ENCODE measurements at places on chromosomes 12 and 14. TPM values are rescaled to one million over a fixed set of nuclear protein-coding genes. Genes with fewer than 3 reads are reported as not detected.

DNA sequence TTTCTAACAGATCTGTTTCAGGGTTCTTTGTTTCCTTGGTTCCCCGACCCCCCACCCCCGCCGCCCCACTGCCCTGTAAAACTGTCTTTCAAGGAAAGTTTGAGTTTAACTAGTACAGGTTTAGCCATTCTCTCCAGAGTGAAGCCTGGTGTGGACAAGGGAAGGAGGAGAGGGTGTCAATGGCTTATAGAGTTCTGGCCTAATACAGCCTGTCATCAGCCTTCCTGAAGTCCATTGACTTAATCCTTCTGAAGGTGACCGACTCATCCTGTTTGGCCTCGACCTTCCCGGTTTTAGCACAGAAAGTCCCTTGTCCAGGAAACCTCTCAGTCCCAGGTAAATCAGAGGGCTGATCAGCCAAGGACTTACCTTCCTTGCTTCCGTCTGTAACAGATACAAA is 11.0 kb upstream of the P2RX4 start:
- no peak for DNase-seq

GRCh38 chr12:113747017-113747416 is 219.1 kb downstream of the RBM19 start:
- DNase-seq, result no peak

DNA sequence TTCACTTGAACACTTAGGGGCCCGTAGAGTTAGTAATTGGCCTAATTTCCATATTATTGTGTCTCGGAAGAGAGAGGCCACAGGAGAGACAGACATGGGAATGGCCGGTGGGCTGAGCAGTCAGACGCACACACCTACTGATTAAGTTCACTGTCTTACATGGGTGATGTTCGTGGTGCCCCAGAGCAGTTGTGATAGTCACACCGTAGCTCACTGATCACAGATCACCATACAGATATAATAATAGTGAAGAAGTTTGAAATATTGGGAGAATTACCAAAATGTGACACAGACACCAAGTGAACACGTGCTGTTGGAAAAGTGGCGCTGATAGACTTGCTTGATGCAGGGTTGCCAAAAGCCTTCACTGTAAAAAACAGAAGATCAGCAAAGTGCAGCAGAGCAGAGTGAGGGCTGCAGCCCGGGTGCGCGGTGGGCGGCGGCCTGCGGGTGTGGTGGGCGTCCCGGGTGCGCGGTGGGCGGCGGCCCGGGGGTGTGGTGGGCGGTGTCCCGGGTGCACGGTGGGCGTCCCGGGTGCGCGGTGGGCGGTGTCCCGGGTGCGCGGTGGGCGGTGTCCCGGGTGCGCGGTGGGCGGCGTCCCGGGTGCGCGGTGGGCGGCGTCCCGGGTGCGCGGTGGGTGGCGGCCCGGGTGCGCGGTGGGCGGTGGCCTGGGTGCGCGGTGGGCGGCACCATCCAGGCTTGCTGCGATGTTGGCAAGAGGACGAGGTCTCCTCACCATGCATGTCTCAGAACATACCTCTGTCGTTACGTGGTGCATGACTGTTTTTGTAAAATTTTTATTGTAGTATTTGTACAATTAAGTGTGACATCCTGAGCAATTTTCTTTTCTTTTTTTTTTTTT is 34.3 kb upstream of the TEX22 start:
- DNase-seq, result no peak

Gene GPX2
- 0.63 TPM for total RNA-seq

DNA sequence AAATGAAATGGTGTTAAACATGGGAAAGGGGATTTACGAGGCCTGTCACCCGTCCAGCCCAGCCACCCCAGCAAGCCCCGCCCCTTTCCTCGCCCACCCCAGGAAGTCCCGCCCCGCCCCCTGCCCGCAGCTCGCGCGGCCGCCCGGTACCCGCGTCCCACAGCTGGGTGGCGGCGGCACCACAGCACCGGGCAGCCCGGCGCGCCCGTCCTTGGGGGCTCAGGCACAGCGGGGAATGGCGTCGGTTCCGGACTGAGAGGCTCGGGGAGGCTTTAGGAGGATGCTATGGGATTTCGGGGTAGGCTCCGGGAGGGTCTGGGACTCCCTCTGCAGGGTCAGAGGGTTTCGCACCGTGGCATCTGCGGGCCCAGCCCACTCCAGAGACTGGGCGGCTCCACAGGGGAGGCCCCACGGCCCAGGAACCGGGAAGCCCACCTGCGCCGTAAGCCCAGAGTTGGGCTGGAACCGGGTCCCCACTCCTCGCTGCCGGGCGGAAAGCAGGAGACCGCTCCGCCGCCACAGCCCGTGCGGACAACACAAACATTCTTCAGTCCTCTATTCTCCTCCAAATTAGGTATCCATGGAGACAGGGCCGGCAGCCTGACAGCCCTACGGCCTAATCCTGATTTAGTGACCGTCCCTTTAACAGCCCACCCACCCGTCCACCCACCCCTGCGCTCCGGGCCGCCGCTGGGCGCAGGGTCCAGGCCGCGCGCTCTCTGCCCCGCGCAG is 1.4 kb downstream of the FIGNL2 start:
- DNase-seq, result peak; percentile 95

Gene ZDHHC22
- 11.6 TPM for total RNA-seq

DNA sequence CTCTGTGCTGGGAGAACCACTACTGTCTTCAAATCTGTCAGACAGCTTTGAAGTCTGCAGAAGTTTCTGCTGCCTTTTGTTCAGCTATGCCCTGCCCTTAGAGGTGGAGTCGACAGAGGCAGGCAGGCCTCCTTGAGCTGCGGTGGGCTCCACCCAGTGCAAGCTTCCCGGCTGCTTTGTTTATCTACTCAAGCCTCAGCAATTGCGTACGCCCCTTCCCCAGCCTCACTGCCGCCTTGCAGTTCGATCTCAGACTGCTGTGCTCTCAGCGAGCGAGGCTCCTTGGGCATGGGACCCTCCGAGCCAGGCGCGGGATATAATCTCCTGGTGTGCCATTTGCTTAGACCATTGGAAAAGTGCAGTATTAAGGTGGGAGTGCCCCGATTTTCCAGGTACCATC is 25.1 kb upstream of the KLRB1 start:
- no peak for DNase-seq

Gene OVCH1
- not detected for total RNA-seq

DNA sequence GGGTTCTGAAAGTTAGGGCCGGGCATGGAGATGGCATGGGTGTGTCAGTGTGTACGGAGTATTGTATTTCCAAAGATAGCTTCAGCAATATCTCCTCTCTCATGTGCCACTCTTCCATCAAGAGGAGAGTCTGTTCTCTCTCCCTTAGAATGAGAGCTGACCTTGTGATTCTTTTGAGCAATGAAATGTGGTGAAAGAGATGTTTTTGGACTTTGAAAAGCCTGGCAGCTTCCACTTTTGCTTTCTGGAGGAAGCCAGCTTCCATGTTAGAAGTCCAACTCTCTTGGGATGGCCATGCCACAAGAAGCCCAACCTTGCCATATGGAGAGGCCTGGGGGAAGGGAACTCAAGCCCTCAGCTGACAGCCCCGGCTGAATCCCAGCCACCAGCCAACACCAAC is 72.4 kb upstream of the GZMB start:
- no peak for DNase-seq

Gene OTOGL
- 0.31 TPM for total RNA-seq

GRCh38 chr12:51186465-51187085 is 13.6 kb upstream of the TFCP2 start:
- peak; percentile 8 for DNase-seq

DNA sequence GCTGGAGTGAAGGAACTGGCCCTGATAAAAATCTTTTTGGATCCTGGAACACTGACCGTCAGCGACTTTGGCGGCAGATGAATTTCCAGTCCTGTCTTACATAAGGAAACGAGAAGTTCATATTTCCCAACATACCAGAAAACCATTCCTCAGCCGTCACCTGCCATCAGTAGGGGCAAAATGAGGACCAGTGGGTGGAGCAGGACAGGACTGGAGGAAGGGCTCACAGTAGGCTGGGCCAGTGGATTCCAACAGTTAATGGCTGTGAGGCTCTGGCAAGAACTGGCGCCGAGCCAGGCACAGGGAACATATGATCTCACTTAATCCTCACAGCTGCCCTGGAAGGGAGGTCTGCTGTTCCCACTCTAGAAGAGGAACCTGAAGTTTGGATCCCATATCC is 67.2 kb upstream of the FAM181A start:
- DNase-seq, result no peak

DNA sequence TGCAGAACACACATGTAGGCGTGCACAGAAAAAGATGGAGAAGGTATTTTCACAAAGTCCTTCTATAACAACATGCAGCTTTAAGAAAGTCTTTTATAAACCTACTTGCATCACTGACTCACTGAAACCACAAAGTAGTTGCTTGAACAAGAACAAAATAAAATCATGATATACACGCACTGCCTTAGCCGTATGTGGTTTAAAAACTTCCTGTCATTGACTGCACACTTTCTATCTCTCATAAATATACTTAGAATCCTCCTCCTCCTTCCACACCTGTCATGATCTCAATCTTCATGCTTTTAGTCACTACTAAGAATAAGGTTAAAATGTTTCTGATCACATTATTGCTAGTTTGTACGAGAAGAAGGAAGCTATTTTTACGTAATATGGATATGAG is 31.8 kb upstream of the RAD51AP1 start:
- no peak for DNase-seq

DNA sequence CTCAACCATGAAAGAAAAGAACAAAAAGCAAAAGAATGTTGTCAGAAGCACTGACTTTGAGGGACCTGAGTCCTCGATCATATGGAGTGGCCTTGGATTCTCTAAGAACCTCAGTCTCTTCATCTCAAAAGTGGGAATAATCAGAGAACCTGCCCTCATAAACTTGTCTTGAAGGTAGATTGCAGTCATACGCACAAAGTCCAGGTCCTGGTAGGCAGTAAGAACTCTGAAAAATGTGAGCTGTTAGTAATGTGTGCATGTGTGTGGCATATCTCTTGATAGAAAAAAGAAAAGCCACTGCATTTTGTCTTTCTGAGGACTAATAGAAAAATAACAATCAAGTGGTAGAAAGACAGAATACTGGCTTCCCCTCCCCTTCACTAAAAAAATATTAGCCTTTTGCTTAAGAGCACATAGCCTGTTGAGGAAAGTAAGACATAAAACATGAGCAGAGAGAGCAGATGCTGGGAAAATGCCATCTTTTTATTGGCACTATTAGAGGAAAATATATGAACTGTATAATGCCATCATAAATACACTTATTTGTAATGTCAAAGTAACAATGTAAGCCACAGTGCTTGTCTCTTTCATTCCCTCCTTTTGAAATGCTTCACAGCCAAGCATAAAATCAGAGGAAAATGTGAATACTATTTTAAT is 205.1 kb upstream of the TBX3 start:
- DNase-seq, result no peak

GRCh38 chr12:127205781-127206555 is 1061.0 kb upstream of the TMEM132C start:
- no peak for DNase-seq

Gene C12orf54
- not detected for total RNA-seq

DNA sequence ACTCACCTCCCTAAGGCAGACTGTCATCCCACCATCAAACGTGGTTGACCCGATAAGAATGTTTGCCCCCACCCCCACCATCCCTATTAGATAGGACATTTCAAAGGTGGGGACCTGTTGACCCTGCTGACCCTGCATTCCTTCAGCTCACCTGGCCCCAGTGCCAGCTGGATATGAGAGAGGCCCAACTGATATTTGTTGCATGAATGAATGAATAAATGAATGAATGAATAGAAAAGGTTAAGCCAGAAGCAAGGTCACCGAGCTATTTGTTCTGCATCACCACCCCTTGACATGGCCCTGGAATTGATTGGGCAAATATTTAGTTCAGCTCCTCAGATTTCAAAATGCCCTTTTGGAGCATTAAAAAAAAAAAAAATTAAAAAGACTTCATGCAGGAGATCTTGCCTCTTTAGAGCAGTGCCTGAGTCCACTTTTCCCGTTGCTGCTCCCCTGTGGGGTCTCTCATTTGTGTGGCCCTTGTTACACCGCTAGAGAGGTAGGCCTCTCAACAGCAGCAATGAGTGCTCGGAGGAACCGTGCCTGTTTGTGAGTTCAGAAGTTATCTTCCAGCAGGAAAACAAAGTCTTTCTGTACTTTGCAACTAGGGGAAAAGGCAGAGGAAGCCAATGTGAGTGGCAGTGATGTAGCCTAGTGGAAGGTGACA is 8.5 kb upstream of the SERPINA5 start:
- no peak for DNase-seq

Gene KCNK10
- total RNA-seq, result 0.03 TPM

- peak; percentile 36 for DNase-seq
These were observed 14.3 kb upstream of the PTGER2 start for GRCh38 chr14:52299692-52300278.

- no peak for DNase-seq
These were observed 28.3 kb downstream of the VSX2 start for GRCh38 chr14:74267588-74267987.

All from H7 (cell line).